ENCODE measurements at places on chromosomes 5 and 9.

GRCh38 chr5:62521319-62521718, 57.3 kb upstream of the LRRC70 start:
- DNase-seq = no peak

GRCh38 chr9:128384801-128385495, 13.8 kb downstream of the URM1 start:
- DNase-seq = no peak

DNA sequence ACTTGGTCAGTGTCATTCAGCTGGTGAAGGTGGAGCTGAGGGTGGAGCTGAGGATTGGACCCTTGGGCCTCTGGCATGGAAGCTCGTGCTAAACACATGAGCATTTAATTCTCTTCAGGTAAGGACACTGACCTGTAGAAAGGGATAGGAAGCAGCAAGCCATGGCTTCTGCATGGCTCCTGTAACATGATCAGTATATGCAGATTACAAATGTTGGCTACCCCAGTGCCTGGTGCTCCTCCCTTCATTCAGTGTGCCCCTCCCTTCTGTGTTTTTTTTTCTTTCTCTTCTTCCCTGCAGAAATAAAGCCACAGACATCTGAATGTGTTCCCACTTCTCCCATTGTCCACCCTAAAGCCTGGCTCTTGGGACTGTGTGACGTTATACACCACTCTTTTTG, 52.9 kb downstream of the ARHGAP26 start:
- DNase-seq = no peak

- no peak for DNase-seq
Measured at GRCh38 chr5:66807743-66808142, 211.6 kb downstream of the MAST4 start.

DNA sequence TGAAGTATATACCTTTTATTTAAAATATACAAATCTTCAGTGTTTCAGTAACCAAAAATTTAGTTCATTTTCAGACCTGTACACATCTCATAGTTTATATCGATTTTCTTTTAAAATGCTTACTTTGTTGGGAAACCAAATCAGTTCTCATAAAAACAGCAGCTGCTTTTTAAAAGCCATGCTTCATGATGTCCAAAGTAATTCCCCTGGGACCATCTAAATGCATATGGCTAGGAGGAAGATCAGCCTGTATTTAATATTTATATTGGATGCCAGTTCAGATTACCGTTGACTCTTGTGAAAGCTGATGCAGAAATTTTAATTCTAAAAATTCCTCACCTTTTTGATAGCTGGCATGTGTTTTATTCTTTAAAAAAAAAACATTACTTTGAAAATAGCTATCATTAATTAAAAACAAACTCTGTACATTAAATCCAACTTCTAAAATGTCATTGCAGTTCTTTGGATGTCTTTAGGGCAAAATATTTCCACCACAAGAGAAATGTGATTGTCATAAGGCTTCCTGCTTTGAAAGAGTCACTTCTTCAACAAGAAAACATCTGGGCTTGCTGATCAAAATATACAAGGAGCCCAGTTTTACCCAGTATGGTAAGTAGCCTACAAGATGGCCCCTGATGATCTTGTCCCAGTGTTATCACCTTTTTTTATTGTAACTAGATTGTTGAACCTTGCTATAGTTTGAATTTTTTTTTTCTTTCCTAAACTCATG, 1242.9 kb upstream of the CDH6 start:
- no peak for DNase-seq

DNA sequence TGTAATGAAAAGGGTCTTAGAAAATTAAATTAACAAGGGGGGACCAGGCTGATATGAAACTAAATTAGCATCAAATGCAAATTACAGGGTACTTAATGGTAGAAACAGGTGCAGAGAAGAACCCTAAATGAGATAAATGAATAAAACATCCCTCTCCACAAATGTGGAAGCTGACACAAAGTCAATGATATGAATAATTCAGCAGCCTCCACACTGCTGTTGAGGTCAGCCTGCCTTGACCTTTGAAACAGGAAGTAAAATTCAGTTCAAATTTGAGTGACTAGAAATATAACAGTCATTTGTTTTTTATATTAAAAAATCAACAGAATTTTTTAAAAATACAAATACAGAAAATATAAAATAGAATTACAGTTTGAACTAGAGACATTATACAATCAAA, 40.0 kb downstream of the EBF1 start:
- DNase-seq = no peak

DNA sequence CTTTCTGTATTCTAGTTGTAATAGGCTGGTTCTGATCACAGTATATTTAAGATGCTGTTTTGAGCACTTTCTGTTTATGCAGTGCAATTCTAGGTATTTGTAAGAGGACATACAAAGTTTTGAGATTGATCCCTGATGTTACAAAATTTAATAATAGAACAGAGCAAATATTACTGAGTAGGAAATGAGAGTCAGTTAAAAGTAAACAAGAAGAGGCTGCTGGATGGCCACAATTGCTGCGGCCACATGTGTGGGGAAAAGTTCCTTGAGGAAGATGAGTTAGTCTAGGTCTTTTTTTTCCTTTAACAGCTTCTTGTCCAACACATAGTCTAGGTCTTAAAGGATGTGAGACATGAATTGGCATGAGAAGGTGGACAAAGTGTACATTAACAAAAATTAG, 11.3 kb downstream of the EHMT1 start:
- DNase-seq = no peak

DNA sequence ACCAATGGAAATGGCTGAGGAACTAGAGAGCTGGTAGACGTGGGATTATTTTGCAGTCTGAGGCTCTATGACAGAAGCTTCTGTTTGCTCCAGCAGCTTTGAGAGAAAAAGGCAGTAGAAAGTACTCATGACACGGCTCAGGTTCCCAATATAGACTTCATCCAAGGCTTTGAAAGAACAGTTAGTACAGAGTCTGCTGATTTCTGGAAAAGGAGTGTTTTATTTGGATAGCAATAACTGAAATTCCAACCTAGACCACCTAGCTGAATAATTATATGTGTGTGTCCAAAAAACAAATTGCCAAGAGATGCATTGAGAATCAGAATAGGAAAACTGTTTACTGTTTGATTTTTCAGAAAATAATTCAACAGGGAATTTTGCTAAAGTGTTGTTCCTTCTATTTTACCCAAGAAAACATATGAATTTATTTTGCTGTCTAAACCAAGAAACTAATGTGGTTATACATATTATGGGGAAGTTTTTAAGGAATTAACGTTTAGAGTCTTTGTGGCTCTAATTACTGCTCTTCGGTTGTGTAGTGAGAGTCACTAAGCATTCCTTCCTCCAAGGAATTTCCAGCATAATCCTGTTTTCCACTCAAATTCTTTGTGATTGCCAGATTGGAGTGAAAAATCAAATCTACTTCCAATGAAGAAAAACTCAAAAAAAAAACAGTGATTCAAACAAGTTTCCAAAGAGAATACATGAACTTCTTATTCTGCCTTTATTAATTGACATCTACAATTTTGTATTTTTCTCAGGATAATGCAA, 18.1 kb upstream of the MTX3 start:
- no peak for DNase-seq

GRCh38 chr9:135332979-135333748, 146.4 kb upstream of the PPP1R26 start:
- no peak for DNase-seq

DNA sequence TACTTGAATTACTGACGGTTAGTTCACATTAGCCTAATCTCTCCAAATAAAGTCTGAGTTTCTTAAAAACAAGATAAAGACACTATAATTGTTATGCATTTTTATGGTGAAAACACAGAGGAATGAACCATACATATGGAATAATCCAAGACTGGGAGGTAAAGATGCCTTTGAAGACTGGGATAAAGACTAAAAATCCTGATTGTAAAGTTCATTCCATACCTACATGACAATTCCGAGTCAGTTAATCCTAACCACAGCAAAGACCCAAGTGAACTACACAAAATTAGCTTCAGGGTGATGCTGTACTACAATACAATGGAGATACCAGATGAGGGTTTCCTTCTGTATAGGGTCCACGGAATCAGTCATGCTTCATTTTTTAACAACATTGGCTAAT, 6.3 kb downstream of the AP3B1 start:
- DNase-seq = no peak

- DNase-seq = no peak
Measured at GRCh38 chr9:68947842-68948569, 65.9 kb downstream of the PRKACG start.

DNA sequence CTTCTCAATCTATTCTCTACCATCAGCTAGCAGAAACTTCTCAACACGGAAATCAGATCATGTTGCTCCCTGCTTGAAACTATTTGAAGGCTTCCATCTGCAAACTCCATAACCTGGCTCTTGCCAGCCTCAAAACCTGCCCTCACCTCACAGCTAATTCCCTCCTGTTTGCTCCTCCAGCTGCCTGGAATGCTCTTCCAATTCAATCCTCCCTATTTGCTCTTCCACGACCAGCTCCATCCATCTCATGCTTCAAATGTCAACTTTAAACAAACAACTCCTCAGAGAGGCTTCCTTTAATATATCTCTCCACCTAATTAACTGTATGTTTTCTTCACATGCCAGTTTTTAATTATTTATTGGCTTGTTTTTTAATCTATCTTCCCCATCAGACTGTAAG, 1.5 kb downstream of the PLAA start:
- no peak for DNase-seq

GRCh38 chr9:4774209-4774608, 18.5 kb upstream of the RCL1 start:
- no peak for DNase-seq

GRCh38 chr9:8842402-8843193, 1043.0 kb upstream of the DMAC1 start:
- DNase-seq = no peak

- DNase-seq = no peak
Measured at GRCh38 chr5:167696558-167697314, 594.7 kb upstream of the WWC1 start.

DNA sequence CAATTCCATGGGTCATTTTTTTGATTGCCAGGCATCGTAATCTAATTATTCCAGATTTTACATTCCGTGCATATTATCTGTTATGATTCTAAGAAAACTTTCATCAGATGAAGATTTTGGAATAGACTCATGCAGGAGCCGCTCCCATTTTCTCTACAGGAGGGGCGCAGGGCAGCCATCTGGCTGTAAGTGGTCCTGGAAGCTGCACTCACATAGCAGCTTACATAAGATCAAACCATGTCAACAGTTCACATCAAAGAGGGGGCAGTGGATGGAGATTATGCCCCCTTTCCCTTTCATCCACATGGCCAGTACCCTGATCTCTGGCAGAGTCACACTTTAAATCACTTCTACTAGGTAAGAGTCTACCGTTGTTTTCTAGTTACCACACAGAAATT, 73.3 kb upstream of the PCA3 start:
- no peak for DNase-seq

- DNase-seq = no peak
Measured at GRCh38 chr5:111308951-111309350, 84.8 kb downstream of the CAMK4 start.

DNA sequence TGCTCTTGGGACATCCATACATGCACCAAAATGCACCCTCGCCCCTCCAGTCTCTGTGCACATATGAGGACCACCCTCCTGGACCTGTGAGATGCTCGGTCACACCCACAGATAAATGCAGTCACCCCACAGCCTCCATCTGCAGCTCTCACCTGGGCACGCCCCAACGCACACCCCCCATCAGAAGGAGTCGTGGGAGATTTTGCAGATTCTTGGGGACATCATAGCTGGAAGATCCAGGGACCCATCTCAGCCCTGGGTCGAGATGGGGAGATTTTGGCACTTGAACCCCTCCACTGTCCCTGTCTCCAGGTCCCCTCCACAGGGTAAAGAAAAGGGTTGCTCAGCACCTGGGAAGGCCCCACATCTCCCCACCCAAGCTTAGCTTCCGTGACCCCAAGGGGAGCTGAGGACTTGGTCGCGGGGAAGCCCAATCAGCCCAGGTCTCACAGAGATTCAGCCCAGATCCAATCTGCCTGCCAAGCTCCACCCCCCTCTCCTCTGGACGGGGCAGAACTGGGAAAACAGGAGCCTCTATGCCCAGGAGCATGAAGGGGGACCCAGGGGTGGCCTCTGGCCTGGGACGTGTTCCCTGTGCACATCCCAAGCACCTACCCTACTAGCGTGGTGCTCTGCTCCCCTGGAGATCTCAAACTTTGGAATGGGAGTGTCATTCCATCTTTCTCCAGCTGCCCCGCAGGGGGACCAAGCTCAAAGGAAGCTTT, 89.2 kb upstream of the LMX1B start:
- no peak for DNase-seq

DNA sequence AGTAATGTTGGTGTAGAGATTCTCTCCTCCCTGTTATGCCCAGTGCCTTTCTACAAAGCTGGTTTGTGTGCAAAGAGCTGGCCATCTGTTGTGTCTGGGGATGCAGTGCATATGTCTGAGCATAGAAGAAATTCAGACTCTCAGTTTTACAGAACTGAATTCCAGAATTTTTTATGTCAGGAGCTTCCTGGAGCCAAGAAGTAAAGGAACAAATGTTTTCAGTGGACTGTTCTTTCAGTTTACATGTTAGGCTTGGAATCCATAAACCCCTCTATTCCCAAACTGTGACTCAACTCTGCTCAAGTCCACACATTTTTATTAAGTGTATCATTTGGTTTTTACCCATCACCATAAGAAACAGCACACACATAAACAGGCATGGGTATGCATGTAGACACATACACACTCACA, 366.0 kb downstream of the BRINP1 start:
- DNase-seq = no peak

DNA sequence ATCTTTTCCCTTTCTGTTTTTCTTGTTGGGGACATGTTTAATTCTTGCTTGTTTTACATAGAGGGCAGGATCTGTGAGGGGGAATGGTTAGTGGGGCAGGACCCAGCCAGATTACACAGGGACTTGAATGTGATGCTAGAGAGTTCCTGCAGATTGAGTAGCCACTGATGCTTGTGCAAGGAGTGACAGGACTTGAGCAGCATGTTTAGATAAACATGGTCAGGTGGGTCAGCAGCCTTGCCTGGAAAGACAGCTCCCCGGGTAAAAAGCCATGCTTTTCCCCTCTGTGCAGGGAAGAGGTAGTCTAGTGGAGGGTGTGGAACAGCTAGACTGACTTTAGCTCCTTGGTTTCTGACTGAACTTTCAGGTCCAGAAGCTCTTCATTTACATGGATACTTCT, 261.2 kb downstream of the AOPEP start:
- no peak for DNase-seq

DNA sequence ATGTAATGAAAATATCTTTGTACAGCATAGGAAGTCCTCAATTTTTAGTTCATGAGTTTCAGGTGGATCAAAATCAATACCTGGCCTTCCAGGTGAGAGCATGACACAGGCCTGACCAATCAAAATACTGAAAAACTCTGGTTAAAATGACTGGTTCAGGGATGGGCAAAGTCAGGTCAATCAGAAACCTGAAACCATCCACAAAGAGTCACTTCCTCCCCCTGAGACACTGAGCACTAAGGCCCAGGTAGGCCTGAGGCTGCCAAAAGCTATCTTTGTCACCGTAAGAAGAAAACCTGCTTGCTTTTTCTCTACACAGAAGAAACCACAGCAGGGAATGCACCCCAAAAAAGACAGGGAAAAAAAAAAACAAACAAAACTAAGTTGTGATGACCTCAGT, 444.8 kb downstream of the TLR4 start:
- DNase-seq = no peak

All from stimulated activated CD4-positive, alpha-beta T cell treated with anti-CD3 and anti-CD28 coated beads, Interleukin-15, amount 100 ng/mL, for 1 hour (primary cell).